ENCODE measurements at places on chromosomes 16 and 17.

- no peak for DNase-seq
Measured at GRCh38 chr17:34302636-34303035, 16.6 kb upstream of the CCL8 start.

DNA sequence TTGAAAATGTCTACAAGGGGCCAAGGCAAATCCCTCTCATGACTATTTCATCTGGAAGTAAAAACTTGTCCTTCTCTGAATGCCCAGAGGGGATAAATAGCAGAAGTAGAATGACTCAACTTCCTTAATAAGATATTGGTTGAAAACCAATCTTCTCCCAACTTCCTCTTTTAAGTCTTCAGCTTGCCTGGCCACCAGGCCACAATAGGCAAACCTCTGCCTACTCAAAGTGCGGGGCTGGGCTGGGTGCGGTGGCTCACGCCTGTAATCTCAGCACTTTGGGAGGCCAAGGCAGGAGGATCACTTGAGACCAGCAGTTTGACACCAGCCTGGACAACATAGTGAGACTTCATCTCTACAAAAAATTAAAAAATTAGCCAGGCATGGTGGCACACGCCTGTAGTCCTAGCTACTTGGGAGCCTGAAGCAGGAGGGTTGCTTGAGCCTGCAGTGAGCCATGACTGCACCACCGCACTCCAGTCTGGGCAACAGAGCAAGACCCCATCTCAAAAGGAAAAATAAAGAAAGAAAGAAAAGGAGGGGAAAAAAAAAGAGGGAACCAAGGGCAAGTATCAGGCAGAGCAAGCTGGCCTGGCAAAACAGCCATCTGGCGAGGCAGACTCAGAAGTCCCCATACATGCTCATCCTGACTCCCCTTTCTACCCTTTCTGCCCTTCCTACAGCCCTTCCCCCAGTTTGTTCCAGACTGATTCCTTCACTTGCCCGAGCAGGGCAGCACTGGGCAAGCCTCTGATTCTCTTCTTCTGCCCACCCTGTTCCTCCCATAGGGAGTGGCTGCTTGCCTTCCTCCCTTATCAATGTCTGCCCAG lies 20.6 kb downstream of the MAP3K14 start:
- no peak for DNase-seq

- DNase-seq = no peak
Measured at GRCh38 chr16:3597226-3597625, 14.2 kb downstream of the SLX4 start.

- no peak for DNase-seq
Measured at GRCh38 chr17:322006-322780, 30.4 kb downstream of the RPH3AL start.

GRCh38 chr16:21277045-21277926 lies 804 bp downstream of the CRYM start:
- no peak for DNase-seq

GRCh38 chr16:8375232-8375587 lies 215.1 kb downstream of the TMEM114 start:
- no peak for DNase-seq

DNA sequence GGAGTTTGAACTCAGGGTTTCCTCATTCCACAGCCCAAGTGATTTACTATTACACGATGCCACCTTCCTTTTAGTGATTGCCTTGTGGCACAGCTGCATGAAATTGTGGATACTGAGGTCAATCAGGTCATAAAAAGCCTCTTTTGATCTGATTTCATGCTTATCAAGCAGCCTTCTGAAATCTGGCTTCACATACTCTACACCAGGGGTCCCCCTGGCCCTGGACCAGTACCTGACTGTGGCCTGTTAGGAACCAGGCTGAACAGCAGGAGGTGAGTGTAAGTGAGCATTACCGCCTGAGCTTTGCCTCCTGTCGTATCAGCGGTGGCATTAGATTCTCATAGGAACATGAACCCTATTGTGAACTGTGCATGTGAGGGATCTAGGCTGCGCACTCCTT lies 13.8 kb downstream of the SLFN5 start:
- no peak for DNase-seq

- peak; percentile 70 for DNase-seq
Measured at GRCh38 chr17:70067134-70067533, 7.9 kb upstream of the KCNJ16 start.

- DNase-seq = no peak
Measured at GRCh38 chr16:30113711-30114333, 485 bp upstream of the GDPD3 start.

DNA sequence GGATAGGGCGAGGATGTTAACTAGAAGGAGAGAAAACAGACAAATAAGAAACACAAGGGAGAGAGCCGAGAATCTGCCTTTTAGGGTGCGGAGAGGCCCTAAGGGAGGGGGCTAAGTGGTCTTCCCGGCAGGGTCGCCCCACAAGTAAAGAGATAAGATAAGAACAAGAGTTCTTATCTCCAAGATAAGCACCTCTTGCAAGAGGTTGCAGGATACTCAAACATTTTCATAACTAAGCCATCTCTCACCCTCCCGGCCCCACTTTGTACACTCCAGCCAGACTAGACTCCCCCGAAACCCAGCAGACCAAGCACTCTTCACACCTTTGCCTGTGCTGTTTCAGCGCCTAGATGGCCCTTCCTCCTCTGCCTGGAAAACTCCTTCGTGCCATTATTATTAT lies 14.3 kb downstream of the ZNF319 start:
- DNase-seq = no peak

DNA sequence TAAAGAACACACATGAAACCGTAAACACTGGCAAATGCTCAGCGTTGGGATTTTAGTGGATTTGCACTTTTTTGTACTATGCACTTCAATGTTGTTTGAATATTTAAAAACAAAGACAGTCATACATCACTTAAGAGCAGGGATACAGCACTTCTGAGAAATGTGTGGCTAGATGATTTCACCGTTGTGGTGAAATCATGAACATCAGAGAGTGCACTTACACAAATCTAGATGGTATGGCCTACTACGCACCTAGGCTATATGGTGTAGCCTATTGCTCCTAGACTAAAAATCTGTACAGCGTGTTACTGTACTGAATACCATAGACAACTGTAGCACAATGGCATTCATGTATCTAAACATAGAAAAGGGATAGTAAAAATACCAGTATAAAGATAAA lies 37.6 kb upstream of the CNEP1R1 start:
- no peak for DNase-seq

GRCh38 chr16:21338537-21339268 lies 60.6 kb upstream of the CRYM start:
- no peak for DNase-seq

DNA sequence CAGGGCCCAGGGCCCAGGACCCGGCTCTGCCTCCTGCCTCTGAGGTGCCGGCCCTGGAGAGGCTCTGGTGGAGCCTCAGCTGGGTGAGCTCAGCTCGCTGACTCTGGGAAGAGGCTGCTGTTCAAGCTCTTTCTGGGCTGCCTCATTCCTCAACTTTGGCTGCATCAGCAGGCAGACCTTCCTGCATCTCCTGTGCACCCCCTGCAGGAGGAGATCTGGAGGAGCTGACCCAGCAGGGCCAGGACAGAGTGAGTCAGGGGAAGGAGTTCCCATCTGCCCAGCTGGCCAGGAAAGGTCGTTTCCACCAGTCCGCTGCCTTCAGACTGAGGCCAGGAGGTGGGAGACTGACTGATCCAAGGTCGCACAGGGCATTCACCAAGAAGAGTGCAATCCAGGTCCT lies 10.7 kb downstream of the CRHR1 start:
- no peak for DNase-seq

- no peak for DNase-seq
Measured at GRCh38 chr16:10387188-10387617, 1.3 kb downstream of the ATF7IP2 start.

DNA sequence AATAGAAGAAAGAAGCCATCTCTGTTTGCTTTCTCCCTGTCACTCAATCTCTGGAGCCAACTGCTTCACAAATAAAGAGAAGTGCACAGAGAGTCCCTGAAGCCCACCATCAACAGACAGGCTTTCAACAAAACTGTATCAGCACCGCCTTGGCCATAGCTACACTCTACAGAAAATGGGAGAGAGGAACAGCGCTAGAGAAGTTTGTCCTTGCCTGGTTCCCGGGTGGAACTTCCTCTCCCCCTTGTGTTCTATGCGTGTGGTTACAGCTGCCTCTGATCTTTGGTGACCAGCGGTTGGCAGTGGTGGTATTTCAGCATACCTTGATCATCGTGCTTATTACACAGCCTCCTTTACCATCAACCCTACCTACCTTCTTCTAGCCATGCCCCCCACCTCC lies 91.4 kb upstream of the CCL2 start:
- no peak for DNase-seq

DNA sequence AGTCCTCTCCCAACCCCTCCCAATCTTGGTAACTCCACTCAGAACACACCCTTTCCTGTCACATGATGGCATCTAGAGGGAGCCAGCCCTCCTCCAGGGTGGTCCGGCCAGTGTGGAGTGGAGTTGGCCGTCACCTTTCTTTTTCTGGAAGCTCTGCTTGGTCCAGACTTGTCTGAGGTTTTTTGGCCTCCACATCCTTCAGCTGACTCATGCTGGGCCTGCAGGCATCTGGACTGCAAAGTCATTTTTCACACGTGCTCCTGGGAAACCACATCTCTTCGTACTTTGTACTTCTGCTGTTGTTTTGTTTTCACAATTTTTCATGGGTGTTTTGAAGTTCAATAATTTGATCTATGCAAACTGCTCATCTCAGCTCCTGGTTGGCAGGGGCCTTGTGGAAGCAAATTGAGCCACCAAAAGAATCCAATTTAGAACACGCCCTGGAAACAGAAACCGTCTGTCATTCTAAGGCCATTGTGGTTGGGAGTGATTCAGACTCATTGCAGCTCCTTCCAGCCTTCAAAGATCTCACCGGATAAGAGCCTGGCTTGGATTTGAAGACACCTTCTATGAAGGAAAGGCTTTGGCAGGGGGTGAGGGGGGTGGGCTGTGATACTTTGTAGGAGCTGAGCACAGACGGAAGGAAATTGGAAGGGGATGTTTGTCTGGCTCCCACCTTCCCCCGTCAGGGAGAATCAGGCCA lies 42.4 kb upstream of the NF1 start:
- no peak for DNase-seq

DNA sequence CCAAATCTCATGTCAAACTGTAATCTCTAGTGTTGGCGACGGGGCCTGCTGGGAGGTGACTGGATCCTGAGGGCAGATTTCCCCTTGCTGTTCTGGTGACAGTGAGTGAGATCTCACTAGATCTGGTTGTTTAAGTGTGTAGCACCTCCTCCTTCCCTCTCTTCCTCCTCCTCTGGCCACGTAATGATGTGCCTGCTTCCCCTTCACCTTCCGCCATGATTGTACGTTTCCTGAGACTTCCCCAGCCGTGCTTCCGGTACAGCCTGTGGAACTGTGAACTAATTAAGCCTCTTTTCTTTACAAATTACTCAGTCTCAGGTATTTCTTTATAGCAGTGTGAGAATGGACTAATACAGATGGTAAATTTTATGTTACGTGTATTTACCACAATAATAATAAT lies 49.2 kb downstream of the METTL16 start:
- no peak for DNase-seq

All from spinal cord (tissue), 10 donors.